ENCODE measurements at places on chromosomes 11 and 22.

- DNase-seq = no peak
Observed at GRCh38 chr11:98056945-98057344, 963.8 kb upstream of the CNTN5 start.

DNA sequence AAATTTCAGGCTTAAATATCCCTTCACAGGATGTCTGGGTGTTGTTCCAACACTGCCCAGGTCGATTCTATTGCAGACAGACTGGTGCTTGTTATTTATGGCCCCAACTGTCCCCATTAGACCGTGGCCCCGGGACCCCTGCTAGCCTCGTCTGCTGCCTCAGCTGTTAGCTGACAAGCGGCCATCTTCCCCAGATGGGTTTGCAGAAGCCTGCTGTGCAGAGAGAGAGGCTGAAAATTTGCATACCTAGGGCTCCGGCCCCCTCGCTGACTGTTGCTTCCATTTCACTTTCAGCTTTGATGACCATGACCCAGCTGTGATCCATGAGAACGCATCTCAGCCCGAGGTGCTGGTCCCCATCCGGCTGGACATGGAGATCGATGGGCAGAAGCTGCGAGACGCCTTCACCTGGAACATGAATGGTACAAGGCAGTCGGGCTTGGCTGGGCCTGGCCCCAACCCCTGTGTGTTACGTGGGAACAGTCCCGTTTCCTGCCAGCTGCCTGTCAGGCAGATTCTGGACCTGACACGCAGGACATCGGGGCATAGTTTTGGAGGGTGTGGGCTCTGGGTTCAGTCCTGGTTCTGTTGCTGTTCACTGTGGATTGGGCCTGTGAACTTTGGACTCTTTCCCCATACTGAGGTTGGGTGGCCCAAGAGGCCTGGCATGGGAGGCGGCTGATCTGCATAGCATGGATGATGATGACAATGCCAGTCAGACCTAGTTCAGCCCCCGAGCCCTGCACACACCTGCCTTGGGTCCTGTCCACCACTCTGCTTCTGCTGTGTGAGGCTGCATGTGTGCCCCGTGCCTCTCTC is 16.4 kb downstream of the SMARCB1 start:
- no peak for DNase-seq

GRCh38 chr11:114832532-114833125 is 154.3 kb downstream of the NXPE2 start:
- DNase-seq = no peak

DNA sequence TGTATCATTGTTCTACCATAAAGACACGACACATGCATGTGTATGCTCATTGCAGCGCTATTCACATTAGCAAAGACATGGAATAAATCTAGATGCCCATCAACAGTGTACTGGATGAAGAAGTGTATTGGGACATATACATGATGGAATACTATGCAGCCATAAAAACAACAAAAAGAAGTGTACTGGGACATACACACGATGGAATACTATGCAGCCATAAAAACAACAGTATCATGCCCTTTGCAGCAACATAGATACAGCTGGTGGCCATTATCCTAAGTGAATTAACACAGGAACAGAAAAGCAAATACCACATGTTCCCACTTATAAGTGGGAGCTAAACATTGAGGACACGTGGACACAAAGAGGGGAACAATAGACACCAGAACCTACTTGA is 22.7 kb downstream of the ARL14EP start:
- DNase-seq = no peak

- DNase-seq = no peak
Observed at GRCh38 chr11:10067629-10068300, 226.3 kb downstream of the SBF2 start.

DNA sequence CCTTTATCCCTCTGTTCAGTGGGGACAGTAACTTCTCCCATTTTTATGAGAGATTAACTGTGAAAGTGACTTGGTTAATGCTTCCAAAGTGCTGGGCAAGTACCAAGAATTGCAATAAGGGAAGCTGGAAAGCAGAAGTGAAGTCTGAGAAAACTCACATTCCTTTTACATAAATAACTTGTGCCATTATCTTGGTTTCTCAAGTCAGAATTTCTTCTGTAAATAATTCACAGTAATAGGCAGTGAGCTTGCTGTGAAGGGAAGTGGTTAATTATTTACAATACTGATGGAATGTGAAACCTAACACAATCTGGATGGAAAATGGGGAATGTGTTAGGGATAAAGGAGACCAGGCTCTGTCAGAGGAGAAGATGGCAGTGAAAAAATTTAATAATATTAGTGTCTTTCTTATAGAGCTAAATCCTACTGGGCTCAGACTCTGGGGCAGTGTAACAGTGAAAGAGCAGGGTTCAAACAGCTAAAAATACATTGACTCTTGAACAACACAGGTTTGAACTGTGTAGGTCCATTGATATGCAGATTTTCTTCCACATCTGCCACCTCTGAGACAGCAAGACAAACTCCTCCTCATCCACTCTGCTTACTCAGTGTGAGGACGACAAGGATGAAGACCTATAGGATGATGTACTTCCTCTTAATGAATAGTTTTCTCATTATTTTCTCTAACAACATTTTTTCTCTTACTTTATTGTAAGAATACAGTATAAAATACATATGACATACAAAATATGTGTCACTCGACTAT is 251.5 kb upstream of the ISX start:
- peak; percentile 92 for DNase-seq

DNA sequence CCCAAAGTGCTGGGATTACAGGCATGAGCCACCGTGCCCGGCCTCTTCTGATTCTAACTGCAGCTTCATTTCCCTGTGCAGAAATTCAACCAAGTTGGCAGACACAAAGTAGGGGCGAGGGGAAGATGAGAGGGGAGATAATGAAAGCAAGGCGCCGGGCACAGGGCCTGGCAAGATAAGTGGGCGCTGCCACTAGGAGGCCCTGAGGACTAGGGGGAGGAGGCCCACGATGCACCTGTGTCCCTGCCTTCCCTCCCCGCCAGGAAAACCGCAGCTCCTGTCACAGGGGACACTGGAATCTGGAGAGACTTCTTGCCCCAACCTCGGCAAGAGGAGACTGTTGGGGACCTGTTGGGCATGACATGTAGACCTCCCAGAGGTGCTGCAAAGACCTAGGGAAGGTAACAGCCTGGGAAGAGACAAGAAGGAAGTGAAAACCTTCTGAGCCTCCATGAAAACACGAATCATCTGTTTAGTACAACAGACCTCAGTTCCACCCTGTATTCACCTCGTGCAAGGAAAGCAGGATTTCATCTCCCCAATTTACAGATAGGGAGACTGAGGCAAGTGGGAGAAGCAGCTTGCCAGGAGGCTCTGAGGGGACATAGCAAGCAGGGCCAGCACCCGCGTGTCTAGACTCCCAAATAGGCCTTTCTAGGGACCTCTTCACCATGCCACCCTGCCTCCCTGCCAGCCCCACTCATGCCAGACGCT is 3.1 kb upstream of the LGALS1 start:
- DNase-seq = no peak

DNA sequence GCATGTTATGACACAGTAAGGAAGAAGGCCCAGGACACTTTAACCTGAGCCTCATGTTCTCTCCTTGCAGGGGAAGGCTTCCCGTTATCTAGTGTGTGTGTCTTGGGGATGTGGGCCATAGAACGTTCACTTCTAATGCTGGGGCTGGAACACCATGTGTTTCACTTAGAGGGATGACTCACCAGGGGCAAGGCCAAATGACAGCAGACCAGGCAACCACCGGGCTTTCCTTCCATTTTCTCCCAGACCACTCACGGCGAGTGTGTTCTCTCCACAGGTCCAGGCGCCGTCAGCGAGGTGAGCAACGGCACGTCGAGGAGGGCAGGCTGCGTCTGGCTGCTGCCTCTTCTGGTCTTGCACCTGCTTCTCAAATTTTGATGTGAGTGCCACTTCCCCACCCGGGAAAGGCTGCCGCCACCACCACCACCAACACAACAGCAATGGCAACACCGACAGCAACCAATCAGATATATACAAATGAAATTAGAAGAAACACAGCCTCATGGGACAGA is 964.4 kb downstream of the NTM start:
- no peak for DNase-seq

- DNase-seq = no peak
Observed at GRCh38 chr11:91536366-91536765, 688.3 kb upstream of the FAT3 start.

- DNase-seq = no peak
Observed at GRCh38 chr11:66142370-66143263, 72.5 kb downstream of the PACS1 start.

DNA sequence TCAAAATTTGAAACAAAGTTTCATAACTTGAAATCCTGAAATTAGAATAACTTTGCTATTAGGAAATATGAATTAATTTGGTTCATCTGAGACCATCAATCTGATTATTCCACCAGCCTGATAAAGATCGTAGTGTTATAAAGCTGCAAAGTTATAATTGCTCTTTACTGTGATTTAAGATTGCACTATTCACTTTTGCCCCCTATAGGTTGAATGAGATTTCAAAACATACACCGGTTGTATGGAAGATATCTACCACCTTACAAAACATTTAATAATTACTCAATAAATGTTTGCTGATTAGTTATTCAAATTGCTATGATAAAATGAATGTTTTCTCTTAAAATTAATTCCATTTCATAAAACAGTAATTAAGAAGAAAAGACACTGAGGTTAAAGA is 26.1 kb downstream of the APIP start:
- DNase-seq = peak; percentile 2

DNA sequence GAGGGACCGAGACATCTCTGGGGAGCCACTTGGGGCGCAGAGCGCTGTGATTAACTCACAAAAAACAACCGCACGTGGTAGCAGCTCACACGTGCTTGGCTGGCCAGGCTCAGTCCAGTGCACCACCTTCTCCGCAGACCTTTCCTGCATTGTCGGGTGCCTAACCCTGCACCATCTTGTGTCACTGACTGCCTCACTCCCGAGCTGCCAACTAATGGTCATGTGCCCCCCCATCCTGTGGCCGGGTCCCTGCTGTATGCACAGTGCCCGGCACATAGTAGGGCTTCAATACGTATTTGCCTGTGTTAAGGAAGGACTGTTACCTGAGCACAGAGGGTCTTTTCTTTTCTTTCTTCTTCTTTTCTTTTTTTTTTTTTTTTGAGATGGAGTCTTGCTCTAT is 71.9 kb downstream of the ARHGAP8 start:
- no peak for DNase-seq

GRCh38 chr11:122661182-122661945 is 5.8 kb downstream of the UBASH3B start:
- DNase-seq = no peak

DNA sequence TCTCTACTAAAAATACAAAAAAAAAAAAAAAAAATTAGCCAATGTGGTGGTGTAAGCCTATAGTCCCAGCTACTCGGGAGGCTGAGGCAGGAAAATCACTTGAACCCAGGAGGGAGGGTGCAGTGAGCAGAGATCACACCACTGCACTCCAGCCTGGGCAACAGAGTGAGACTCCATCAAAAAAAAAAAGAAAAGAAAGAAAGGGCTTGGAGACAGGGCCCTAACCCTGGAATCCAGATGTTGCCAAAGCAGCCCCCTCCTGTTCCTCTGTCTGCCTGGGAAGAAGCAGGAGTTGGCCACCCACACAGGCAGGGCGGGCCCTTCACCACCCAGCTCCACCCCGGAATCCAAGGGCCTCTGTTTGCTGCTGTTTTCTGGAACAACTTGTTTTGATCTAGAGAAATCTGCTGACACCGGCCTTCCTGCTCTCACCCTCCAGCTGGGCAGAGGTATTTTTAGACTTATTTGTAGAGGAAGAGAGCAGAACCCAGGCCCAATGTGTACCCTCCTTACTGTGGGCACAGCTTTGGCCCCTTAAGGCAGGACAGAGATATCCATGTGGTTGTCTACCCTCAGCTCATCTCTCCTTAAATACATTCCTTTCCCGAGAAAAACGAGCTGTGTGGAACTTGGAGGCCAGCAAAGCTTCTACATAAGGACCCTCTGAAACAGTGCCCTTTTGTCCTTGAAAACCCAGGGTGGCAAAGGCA is 2.7 kb upstream of the NEAT1 start:
- DNase-seq = peak; percentile 82

DNA sequence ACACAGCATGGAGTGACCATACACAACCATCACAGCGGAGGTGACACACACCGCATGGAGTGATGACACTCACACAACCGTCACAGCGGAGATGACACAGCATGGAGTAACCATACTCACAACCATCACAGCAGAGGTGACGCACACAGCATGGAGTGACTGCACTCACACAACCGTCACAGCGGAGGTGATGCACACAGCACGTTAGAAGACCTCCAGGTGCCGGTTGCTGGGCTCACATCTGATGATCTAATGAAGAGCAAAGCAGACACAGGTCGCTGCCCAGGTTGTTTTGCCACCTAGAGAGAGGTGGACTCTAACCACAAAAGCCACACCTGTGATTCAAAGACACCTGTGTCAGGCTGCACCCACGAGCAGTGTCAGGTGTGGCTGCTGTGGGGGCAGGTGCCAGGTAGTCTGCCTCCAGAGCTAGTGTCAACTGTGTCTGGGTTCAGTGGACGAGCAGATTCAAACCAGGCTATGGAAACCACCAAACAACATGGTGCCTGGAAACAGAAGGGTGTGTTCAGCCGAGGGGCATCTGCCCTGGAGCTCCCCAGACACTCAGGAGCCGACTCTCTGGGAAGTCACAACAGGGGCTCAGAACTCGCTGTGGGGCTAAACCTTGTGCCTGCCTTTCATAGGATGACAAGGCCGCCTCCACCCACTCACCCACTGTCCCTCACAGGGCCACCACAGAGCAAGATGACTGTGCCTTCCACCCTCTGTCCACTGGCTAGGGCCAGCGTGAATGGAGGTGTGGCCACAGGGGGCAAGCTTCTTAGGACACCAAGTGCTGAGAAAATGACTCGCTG is 608.2 kb downstream of the TBC1D22A start:
- DNase-seq = no peak

GRCh38 chr11:14858404-14858803 is 33.6 kb downstream of the CYP2R1 start:
- no peak for DNase-seq

- DNase-seq = no peak
Observed at GRCh38 chr22:40237788-40238424, 60.2 kb downstream of the TNRC6B start.

DNA sequence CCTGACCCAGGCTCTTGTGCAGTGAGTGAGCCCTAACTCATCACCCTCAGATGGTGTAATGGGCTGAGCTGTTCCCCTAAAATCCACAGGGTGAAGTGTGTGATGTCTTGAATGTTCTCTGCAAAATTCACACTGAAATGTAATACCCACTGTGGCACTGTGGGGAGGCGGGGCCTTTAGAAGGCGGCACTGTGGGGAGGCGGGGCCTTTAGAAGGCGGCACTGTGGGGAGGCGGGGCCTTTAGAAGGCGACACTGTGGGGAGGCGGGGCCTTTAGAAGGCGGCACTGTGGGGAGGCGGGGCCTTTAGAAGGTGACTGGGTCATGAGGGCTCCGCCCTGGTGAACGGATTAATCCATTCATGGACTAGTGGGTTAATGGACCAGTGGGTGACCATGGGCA is 33.0 kb downstream of the CHID1 start:
- peak; percentile 12 for DNase-seq

- DNase-seq = no peak
Observed at GRCh38 chr11:99803501-99803900, 782.8 kb downstream of the CNTN5 start.

GRCh38 chr11:35980686-35981390 is 37.0 kb downstream of the LDLRAD3 start:
- no peak for DNase-seq

Data from ACHN (cell line).